Placental pericyte (primary cell): ENCODE measurements at places on chromosomes 5 and 9. TPM values are rescaled to one million over a fixed set of nuclear protein-coding genes. Genes with fewer than 3 reads are reported as not detected.

ZNF483 gene
- total RNA-seq = 0.44 and 0.86 TPM in 2 replicates

GPR107 gene
- 33.0 and 35.4 TPM in 2 replicates for total RNA-seq

DMGDH gene
- total RNA-seq = 1.3 and 1.5 TPM in 2 replicates

LRSAM1 gene
- 10.9 and 14.2 TPM in 2 replicates for total RNA-seq

EIF4E1B gene
- not detected in 2 replicates for total RNA-seq

SLC1A3 gene
- 9.2 and 28.9 TPM in 2 replicates for total RNA-seq

SH3PXD2B gene
- total RNA-seq = 39.6 and 41.8 TPM in 2 replicates

WWC1 gene
- total RNA-seq = 2.2 and 4.7 TPM in 2 replicates

GMCL2 gene
- not detected in 2 replicates for total RNA-seq

ARHGEF37 gene
- 0.44 and 1.0 TPM in 2 replicates for total RNA-seq

IRX1 gene
- total RNA-seq = not detected in 2 replicates

BOD1 gene
- total RNA-seq = 55.0 and 95.0 TPM in 2 replicates

PPP2R2B gene
- total RNA-seq = 0.14 TPM in 1 of 2 replicates, not detected in the other

NMUR2 gene
- under 0.01 TPM in 1 of 2 replicates, not detected in the other for total RNA-seq

NTRK2 gene
- total RNA-seq = 0.14 TPM in 1 of 2 replicates, not detected in the other

NRG2 gene
- 0.22 and 1.0 TPM in 2 replicates for total RNA-seq

CCDC192 gene
- total RNA-seq = not detected in 2 replicates

CYLC2 gene
- not detected in 2 replicates for total RNA-seq

ZNF300 gene
- total RNA-seq = 4.4 and 5.9 TPM in 2 replicates

TAF11L5 gene
- total RNA-seq = not detected in 2 replicates

CKMT2 gene
- total RNA-seq = 0.29 and 0.44 TPM in 2 replicates

PCA3 gene
- total RNA-seq = not detected in 2 replicates

PCDHGA12 gene
- total RNA-seq = 30.0 and 37.5 TPM in 2 replicates

SOX30 gene
- under 0.01 TPM in 1 of 2 replicates, not detected in the other for total RNA-seq
